ENCODE measurements at places on chromosomes 2 and 18.

DNA sequence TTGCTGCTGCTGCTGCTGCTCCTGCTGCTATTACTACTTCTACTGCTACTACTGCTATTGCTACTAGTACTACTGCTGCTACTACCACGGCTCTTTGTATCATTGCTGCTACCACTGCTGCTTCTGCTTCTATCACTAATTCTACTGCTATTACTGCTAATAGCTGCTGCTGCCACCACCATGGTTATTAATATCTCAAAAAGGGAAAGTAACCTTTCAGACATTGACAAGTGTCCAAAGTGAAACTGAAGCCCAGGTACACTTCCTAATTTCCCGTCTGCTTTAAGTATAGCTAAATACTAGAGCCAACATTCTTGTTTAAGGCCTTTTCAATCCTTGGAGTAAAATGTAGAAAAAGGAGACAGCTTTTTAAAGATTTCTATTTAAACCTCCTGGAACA lies 45.4 kb upstream of the EHBP1 start:
- DNase-seq = no peak

GRCh38 chr2:170716851-170717598 lies 1.9 kb downstream of the SP5 start:
- no peak for DNase-seq

GRCh38 chr2:207869784-207870778 lies 100.4 kb upstream of the FZD5 start:
- DNase-seq = no peak

DNA sequence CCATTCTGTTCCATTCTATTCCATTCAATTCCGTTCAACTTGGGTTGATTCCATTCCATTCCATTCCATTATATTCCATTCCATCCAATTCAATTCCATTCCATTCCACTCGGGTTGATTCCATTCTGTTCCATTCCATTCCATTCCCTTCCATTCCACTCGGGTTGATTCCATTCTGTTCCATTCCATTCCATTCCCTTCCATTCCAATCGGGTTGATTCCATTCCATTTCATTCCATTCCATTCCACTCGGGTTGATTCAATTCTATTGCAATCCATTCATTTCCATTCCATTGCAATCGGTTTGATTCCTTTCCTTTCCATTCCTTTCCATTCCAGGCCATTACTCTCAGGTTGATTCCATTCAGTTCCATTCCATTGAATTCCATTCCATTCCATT lies 1138.4 kb downstream of the RPIA start:
- DNase-seq = no peak

DNA sequence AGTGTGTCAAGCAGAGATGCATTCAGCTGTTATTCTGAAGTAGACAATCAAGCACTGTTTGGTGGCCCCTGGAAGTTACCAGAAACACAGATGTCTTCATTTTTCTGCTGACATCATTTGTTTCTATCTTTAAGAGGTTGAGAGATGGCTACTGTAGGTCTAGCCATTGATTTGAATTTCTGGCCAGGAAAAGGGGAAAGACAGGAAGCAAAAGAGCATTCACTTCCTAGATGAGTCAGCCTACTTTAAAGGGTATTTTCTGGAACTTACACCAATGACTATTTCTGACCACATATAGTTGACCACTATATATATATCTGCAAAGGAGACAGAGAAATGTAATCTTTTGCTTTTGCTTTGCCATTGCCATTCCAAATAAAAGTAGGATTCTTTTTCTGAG lies 900.1 kb upstream of the SOX11 start:
- DNase-seq = no peak

DNA sequence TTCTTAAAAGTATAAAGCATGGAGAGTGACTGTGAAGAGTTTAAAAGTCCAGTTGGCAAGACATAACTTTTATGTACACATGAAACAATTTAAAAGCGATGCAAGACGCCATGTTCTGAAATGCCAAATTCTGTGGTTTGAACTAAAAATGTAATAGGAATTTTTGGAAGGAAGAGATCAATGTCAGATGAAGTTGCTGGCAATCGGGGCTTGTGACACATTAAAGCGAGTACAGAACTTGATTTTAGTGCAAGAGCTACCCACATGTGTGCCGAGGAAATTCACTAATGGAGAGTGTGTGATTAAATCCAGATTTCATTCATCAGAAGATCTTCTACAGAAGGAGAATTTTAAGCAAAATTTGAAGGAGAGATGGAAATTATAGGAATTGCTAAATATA lies 220.2 kb upstream of the CCDC68 start:
- DNase-seq = no peak

GRCh38 chr2:186033541-186033940 lies 294.9 kb downstream of the FSIP2 start:
- no peak for DNase-seq

GRCh38 chr18:3485153-3486149 lies 35.5 kb downstream of the TGIF1 start:
- no peak for DNase-seq

GRCh38 chr2:234999740-235000425 lies 48.1 kb downstream of the SH3BP4 start:
- DNase-seq = no peak

DNA sequence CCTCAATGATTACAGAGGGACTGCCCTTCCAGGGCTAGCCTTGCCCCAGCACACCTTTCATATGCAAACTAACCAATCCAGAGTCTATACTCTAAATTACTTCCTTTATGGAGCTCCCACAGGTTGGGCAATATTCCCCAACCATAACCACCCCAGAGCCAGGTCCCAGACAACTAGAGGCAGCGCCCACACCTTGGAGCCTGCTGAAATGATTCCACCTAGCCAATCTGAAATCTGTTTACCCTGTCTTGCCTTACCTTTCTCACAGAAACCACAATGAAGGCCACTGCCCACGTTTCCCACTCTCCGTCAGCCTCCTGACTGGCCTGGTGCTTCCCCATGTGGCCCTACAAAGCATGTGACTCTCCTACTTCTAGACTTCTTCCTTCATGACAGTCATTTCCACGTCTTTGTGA lies 62.0 kb downstream of the REEP1 start:
- no peak for DNase-seq

- DNase-seq = no peak
Observed at GRCh38 chr2:85840091-85840490, 48.7 kb downstream of the ST3GAL5 start.

GRCh38 chr2:239073270-239073669 lies 225.4 kb downstream of the TWIST2 start:
- no peak for DNase-seq

- DNase-seq = no peak
Observed at GRCh38 chr2:198546122-198546521, 741.7 kb downstream of the PLCL1 start.

DNA sequence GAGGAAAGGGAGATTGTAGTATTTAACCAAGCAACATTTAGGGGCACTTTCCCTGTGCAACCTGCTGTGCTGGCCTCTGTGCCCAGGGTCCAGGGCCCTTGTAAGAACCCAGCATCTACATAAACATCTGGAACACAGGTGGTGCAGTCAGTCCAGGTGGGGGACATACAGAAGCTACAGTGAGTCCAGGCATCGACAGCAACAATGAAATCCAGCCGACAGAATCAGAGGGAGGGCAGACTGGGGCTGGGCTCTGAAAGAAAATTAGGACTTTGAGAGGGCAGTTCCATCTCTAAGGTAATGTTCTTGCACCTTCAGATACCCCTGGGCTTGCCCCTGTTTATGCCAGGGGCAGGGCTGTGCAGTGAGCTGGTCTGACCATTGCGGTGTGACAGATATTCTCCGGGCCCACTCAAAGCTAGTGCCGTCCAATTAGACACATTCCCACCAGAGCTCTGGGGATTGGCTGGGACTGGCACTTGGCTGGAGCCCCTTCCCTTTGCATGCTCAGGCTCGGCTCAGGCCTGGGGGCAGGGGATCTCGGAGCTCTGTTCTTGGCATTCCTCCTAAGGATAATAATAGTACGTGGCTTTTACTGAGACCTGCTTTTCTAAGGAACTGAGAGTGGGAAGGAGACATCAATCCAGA lies 5.4 kb downstream of the LBH start:
- DNase-seq = no peak

GRCh38 chr18:56044239-56044638 lies 456.2 kb upstream of the TCF4 start:
- no peak for DNase-seq

DNA sequence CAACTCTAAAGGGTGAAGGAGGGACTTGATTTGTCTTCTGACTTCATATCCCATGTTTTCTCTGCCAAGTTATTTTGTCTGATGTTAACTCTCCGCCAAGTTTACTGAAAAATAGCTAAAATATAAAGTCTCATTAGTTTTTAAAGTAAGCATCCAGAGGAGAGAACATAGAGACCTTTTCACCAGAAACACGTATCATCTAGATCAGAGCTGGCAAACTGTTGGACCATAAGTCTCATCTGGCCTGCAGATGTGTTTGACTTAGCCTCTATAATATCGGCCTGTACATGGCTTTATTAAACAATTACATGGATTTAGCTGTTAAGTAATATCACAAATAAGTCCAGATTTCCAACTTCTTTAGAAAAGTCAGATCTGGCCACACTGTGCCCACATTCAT lies 182.6 kb downstream of the PLCL1 start:
- DNase-seq = no peak

- DNase-seq = no peak
Observed at GRCh38 chr2:136917411-136917881, 152.1 kb downstream of the THSD7B start.

DNA sequence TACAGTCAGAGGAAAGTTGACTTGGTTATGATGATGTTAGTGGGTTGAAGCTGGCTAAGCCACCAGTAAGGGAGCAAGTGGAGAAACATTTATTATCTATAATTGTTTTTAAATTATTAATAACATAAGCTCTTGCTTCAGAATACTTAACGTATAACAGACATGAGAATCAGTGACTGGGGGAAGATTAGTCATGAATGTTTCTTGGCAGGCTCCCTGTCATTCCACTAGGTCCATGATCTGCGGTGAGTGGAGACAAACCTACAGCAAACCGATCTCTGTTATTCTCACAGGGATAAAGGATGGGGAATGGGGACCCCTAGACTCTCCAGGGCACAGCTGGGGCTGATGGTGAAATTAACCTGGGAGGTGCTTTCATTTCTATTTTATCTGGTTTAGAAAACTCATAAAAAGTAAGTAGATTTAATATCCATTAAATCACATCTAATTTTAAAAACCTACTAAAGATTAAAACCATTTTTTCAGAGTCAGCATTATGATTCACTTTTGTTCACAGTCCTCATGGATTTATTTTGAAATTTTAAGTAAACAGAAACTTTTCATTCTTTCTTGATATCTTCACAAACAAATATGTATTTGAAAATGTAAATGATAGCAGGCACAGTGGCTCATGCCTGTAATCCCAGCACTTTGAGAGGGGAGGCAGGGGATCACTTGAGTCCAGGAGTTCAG lies 420.3 kb downstream of the PTPRM start:
- DNase-seq = no peak

GRCh38 chr2:152445791-152446201 lies 110.8 kb downstream of the FMNL2 start:
- no peak for DNase-seq

GRCh38 chr2:69177785-69178636 lies 165.0 kb downstream of the ANTXR1 start:
- DNase-seq = no peak

DNA sequence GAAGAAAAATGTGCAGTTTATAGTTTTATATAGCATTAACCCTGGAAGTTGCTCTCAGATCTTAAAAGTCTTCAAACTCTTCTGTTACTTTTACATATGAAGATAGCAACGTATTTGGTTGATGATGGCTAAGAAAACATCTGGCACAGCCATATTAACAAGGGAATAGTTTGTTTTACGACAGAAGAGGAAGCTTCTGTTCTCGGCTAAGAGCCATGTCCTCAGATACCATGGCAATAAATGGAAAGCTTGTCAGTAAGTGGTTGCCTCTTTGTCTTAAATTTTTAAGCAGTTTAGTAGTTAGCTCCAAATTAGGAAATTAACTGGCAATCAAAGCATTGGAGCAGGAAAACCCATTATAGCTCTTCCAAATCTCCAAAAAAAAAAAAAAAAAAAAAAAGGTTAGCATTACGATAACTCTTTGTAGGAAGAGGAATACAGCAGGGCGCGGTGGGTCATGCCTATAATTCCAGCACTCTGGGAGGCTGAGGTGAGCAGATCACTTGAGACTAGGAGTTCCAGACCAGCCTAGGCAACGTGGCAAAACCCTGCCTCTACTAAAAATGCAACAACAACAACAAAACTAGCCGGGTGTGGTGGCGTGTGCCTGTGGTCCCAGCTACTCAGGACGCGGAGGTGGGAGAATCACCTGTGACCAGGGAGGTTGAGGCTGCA lies 4.5 kb upstream of the STON1 start:
- DNase-seq = no peak

GRCh38 chr2:149552830-149553229 lies 34.7 kb downstream of the MMADHC start:
- DNase-seq = no peak

- no peak for DNase-seq
Observed at GRCh38 chr2:112295407-112296078, 20.1 kb downstream of the ZC3H6 start.

- no peak for DNase-seq
Observed at GRCh38 chr18:13136056-13136903, 82.3 kb upstream of the LDLRAD4 start.

GRCh38 chr2:95049961-95050360 lies 24.5 kb downstream of the MAL start:
- no peak for DNase-seq

DNA sequence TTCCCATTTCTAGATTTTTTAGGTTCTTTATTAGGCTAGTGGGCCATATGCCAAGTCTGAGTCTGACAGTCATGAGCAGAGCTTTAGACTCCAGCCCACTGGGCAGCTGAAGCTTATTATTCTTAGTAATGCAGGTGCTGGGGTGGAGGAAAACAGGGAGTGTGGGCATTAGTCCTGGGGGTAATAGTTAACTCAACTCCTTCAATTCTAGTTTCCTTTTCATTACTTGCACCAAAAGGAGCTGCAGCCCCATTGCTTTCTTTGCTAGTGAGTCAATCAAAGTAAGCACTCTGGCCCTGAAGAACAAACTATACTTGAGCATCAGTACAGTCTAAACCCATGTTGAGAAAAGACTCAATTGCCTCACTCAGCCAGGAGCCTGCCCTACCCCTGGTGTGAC lies 35.5 kb downstream of the ICOS start:
- no peak for DNase-seq

- no peak for DNase-seq
Observed at GRCh38 chr2:231934441-231935206, 8.4 kb upstream of the NPPC start.

- DNase-seq = no peak
Observed at GRCh38 chr2:85735691-85736090, 18.1 kb upstream of the ATOH8 start.

DNA sequence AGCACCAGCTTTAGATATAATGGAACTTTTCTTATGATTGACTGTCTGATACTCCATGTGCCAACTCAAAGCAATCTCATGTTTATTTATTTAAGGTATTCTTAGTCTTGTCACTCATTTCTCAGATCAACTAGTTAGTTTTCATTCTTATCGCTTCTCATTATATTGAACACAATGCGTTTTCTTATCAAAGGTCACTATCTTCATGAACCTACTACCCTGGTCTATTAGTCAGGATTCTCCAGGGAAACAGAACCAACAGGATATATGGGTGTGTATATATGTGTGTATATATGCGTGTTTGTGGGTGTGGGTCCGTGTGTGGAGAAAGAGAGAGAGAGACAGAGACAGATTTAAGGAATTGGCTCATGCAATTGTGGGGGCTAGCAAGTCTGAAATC lies 619.9 kb downstream of the ZEB2 start:
- DNase-seq = no peak
